ENCODE measurements at places on chromosomes 5 and 9.

- peak; percentile 99 for DNase-seq
These were observed 1028.5 kb downstream of the NR2F1-AS1 start for GRCh38 chr5:92552206-92553160.

- peak; percentile 92 for DNase-seq
These were observed 2.1 kb downstream of the CCDC192 start for GRCh38 chr5:127705120-127705892.

DNA sequence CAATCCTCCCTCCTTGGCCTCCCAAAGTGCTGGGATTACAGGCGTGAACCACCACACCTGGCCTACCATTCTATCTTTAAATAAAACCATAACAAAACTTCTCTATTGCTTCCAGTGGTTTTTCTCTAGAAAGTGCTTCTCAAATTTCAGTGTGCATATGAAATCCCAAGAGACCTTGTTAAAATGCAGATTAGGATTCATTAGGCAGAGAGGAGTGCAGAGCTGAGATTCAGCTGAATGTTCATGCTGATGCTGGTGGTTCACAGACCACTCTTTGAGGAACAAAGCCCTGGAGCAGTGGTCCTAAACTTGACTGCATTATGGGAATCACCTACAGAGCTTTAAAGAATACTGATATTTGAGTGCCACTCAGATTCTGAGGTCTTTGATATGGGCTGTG, 28.2 kb downstream of the CARD6 start:
- no peak for DNase-seq

GRCh38 chr9:131282688-131283422, 6.5 kb upstream of the FAM78A start:
- DNase-seq, result no peak

DNA sequence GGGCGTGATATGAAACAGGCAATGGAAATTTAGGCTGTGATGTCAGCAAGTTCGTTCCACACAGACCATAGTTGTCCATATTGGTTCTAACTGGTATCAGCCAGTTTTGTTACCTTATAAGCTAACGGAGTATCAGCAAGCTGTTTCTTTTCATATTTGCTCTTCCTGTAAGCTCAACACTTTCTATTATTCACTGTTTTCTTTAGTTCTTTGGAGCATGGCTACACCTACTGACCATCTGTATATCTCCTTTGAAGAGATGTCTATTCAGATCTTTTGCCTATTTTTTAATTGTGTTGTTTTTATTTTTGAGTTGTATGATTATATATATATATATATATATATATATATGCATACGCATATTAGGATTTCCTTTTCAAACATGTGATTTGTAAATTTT, 1057.2 kb upstream of the CDH10 start:
- DNase-seq, result no peak

DNA sequence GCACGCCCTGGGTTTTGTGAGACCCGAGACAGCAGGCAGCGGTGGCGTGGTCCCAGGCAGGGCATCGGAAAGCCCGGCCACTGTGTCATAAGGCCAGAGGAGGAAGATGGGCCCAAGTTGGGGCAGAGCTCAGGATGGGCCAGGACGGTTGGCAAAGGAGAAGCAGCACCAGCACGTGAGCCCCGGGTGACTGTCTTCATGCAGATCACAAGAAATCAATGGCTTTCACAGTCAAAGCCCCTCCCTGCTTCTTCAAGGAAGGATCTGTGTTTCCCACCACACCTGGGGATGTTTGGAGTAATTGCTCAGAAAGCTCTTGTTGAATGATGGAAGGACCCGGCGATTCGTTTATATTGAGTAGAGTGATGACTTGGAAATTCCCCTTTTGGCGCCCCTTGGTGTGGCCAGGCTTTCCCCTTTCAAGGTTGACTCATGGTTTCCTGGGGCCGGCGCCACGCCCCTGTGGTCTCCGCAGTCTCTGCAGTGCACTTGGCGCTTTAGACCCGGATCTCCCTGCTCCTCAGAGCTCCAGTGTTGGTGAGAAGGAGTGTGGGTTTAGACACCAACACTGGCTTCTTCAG, 52.1 kb downstream of the IL31RA start:
- DNase-seq, result peak; percentile 19

DNA sequence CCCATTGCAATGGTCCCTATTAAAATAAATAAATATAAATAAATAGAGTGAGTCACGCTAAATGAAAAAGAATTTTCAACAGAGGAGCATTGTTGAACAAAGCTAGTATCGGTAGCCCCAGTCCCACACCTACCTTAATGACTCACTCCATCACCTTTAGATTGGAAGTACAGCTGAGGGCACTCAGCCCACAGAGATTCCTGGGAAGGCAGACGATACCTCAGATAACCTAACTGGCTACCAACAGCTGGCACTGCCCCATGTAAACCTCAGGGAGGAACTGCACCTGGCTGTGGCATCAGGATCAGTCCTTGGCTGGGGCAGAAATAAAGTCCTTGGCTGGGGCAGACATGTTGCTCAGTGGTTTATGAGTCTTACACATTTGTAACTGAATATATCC, 49.3 kb downstream of the SPRY4 start:
- DNase-seq, result no peak

GRCh38 chr5:54518146-54518817, 723 bp downstream of the SNX18 start:
- no peak for DNase-seq

DNA sequence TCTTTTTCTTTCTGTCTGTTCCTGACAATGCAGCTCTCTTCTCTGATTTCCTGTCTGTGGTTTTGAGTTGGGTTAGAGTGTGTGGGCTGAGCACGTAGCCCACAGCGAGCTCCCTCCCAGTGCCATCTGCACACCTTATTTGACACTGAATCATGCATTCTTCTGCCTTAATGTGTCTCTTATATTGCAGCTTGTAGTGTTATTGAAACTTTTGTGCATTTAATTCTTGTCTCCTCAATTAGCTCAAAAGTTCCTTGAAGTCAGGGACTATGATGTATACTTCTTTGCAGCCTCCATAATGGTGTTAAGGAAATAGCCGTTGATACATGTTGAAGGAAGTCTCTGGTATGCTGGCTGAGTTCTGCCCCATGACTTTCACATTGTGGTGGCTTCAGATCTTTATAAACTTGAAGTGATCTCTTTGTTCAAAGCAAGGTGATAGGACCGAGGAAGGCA, 576.2 kb upstream of the CLINT1 start:
- no peak for DNase-seq

GRCh38 chr9:114168281-114169028, 13.1 kb downstream of the COL27A1 start:
- no peak for DNase-seq

- peak; percentile 0 for DNase-seq
These were observed 526.1 kb downstream of the TLR4 start for GRCh38 chr9:118230329-118230728.

- no peak for DNase-seq
These were observed 78.2 kb downstream of the DOCK8 start for GRCh38 chr9:292915-293314.

DNA sequence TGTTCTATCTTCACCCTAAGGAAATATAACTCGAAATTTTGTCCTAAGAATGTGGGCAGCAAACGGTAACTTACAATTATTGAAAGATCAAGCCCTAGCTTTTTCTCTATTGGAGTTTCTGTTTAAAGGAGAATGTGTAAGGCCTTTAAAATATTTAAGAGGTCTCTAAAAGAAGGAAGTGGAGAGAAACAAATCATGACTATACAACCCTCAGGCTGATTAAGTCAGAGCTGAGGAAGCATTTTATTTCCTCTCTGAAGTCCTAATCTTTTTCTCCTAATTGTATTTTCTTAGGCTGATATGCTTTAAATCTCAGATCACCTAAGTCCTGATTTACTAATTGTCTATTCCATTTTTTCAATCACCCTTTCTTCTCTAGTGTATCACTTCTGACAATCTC, 1708.8 kb upstream of the C9orf72 start:
- DNase-seq, result no peak

DNA sequence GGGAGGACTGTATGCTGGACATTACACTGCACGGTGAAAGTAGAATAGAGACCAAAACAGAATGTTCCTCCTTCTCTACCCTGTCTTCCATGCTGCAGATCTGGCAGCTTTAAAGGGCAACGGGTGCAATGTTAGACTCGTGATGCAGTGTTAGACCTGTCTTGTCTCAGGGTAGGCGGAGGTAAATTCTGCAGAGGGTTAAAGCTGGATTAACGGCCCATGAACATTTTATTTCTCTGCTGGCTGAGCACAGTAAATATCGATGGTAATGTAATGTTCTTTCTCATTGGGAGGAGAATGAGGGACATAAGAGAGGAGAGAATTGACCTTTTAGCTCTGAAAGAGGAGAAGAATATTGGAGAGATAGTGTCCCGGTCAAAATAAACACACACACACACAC, 178.9 kb downstream of the NMUR2 start:
- no peak for DNase-seq

- DNase-seq, result no peak
These were observed 480.9 kb upstream of the CD180 start for GRCh38 chr5:67677422-67677970.

- no peak for DNase-seq
These were observed 353.4 kb downstream of the TLE1 start for GRCh38 chr9:81335879-81336421.

GRCh38 chr5:73469878-73470277, 21.3 kb upstream of the FOXD1 start:
- DNase-seq, result no peak

DNA sequence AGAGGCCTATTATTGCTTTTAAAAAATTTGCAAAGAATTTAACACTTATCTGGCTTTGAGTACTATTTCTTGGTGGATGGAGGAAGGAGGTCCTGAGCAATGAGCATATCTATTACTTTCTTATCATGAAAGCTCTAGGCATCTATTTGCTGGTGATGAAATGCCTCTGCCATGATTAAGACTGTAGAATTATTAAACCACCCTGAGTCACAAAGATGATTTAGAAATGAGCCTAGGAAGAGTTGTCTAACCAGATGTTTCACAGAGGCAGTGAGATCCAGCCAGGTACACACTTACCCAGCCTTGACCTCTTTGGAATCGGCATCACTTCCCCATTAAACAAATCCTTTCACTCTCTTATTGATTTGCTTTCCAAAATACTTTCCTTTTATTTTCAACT, 304.4 kb upstream of the KIF2A start:
- DNase-seq, result no peak

DNA sequence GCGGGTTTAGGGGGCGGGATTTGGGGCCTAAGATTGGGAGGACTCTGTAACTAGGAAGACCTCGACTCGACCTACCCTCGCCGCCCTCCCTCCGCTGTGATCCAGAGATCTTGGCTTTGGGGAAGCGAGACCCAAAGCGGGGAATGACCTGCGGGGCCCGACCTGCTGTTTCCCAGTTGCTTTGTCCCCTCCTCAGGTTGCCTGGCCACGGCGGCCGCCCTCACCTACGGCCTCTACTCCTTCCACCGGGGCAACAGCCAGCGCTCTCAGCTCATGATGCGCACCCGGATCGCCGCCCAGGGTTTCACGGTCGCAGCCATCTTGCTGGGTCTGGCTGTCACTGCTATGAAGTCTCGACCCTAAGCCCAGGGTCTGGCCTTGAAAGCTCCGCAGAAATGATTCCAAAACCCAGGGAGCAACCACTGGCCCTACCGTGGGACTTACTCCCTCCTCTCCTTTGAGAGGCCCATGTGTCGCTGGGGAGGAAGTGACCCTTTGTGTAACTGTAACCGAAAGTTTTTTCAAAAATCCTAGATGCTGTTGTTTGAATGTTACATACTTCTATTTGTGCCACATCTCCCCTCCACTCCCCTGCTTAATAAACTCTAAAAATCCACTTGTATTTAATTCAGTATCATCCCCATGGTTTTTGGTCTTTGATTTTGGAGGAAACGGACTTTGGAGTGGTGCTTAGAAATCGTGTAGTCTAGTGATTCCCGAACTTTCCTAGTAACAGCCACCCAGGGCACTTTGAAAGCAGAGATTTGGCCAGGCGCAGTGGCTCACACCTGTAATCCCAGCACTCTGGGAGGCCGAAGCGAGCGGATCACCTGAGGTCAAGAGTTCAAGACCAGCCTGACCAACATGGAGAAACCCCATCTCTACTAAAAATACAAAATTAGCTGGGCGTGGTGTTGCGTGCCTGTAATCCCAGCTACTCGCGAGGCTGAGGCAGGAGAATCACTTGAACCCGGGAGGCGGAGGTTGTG, 878 bp downstream of the HIGD2A start:
- no peak for DNase-seq

DNA sequence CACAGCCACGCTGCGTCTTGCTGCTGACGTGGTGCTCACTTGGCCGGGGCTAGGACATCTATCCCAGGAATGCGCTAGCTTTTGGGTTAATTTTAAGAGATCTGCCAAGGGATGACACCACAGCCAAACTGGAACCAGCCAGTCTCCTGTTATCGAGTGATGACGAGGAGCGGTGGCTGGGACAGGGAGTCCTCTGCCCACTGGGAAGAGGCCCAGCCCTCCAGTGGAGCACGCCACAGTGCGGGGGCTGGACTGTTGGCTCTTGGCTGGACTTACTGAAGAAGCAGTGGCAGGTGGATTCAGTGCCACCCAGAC, 55.1 kb upstream of the PHYKPL start:
- no peak for DNase-seq

GRCh38 chr9:88322906-88323566, 65.2 kb upstream of the SPIN1 start:
- no peak for DNase-seq

DNA sequence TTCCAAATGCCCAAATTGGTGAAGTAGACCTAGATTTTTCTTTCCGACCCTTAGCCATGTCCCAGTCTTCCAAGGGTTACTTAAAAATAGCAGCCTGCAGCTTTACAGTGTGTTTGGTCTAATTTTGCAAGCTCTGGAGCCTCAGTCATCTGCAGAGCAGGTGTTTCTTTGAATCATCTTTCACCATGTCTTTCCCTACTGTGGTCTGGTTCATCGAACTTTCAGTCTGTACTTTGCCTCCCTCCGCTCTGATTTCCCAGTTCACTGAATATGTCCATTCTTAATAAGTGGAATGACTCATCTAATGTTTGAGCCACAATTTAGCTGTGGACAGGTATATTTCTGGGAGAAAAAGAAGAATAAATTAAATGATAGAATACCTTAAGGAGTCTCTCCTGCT, 1060.7 kb downstream of the EFNA5 start:
- no peak for DNase-seq

DNA sequence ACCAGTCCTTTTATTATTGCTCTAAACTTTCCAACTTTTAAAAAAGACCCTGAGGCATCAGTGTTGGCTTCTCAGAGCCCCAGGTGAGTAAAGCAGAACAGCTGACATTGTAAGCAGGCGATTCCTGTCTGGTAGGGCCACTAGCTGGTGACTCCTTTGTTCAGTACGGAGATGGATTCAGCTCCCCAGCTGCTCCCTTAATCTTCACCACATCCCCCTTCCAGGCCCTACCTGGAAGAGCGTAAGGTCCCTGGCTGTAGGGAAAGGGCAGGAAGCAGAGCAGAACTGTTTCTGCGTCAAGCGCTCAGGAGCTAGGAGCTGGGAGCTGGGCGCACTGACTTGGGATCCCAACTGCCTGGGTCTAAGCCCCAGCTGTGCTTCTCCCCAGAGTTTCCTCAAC, 203.7 kb upstream of the TAS2R1 start:
- no peak for DNase-seq

Measured in fibroblast of mammary gland (primary cell).